Heart left ventricle (tissue), 16 donors: ENCODE measurements at places on chromosomes 3 and 15. TPM values are rescaled to one million over a fixed set of nuclear protein-coding genes. Genes with fewer than 3 reads are reported as not detected.

The PFKFB4 gene
- total RNA-seq = 1.2 TPM

The RPP25 gene
- total RNA-seq = 3.5 TPM

The GCNT3 gene
- not detected for total RNA-seq

The HAPLN3 gene
- 3.9 TPM for total RNA-seq

The ZIC1 gene
- total RNA-seq = not detected

The TIGIT gene
- not detected for total RNA-seq

The HTR3E gene
- total RNA-seq = not detected

The SEMA3B gene
- total RNA-seq = 12.9 TPM

The CXCR6 gene
- not detected for total RNA-seq

The SKOR1 gene
- not detected for total RNA-seq

The VILL gene
- 2.6 TPM for total RNA-seq

The INKA1 gene
- total RNA-seq = 2.8 TPM

DNA sequence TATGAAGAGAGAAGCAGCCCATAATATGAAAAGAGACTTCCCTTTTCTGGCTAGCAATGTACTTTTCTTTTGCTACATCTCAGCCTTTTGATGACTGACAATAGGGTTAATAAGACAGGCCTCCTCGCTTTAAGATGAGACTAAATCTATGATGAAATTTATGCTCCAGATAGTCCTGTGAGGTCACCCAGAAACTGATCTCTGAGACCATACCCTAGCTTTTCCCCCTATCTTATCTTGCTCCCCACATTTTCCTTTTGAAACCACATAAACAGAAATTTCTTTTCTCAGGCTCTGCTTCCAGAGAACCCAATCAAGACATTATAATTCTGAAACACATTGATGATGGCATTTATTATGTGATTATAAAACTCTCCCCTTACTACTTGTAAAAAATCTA is 168.8 kb upstream of the CADM2 start:
- no peak for DNase-seq

DNA sequence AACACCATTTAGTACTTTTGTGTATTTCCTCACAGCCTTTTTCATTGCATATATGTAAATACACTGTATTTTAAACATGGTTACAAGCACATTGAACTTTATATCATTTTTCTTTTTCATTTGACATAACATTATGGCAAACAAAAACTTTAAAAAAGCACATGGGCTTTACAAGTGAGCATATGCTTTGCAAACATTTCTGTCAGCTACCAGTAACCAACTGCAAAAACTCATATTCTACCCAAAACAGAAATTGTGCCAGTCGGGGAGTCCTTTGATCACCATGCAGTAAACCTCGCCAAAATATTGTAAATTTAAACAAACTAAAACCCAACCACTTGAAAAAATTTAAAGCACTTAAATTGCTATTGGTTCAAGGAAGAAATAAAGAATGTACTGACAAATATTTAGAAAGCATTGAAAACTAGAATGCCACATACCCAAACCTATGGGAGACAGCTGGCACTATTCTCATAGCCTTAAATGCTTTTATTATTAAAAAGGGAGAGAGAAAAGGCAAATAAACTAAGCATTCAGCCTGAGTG is 24.4 kb downstream of the ZNF710 start:
- DNase-seq = no peak

DNA sequence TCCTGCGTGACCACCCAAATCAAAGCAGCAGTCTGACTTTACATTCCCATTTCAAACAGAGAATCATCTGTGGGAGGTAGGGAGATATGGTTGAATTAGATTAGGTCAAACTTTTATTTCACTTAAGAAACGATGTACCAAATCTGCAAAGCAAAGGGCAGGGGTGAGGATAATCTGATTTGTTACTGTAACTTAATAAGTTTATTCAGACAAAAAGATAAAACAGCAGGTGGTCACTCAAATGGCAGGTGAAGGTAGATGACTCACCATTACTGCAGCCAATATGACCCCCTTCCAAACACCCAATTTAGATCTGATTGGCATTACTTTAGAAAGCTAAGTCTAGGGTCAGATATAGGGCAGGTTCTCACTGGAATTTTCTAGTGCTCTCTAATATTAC is 651.0 kb upstream of the NAALADL2 start:
- DNase-seq = no peak

GRCh38 chr15:82810061-82810889 is 847 bp downstream of the WHAMM start:
- peak; percentile 40 for DNase-seq

DNA sequence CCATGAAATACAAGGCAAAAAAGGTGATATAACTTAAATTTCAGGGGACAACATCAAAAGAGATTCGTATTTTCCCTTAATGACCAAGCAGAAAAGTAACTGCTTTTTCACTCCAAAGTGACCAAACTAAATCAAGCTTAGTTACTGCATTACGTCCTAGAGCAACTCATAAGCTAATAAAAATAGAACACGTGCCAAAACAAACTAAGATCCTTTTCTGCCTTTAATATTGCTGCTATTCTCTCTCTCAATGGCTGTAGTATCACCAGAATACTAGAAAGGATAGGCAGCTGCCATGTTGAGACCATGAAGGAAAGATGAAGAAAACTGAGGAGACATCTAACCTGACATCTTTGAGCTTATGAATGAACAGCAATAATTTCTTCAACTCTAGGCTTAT is 43.3 kb downstream of the UBXN7 start:
- DNase-seq = no peak

GRCh38 chr3:48468329-48468731 is 21.8 kb downstream of the ATRIP start:
- DNase-seq = no peak

DNA sequence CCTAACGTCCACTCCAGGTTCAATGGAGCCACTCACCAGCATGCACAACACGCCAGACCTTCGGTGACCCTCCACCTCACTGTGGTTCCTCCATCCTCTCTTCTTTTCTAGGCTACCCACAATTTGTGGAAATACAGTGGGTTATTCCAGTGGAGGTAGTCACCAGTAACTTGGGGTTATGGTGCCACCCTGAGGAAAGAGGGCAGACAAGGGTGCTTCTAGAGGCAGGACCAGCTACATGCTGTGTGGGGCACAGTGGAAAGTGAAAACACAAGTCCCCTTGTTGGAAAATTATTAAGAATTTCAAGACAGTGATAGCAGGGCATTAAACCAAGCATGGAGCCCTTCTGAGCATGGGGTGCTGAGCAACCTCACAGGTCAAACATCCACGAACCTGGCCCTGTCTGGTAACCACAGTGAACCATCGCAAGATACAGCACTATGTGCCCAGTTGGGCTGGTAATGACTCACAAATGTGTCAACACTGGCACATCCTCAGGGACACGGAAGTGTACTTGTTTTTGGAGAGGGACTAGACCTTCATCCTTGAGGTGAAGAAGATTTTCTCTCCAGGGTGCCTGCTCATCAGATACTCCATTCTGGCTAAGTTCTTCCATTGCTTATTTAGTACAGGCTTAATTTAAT is 166.7 kb downstream of the STT3B start:
- DNase-seq = no peak

DNA sequence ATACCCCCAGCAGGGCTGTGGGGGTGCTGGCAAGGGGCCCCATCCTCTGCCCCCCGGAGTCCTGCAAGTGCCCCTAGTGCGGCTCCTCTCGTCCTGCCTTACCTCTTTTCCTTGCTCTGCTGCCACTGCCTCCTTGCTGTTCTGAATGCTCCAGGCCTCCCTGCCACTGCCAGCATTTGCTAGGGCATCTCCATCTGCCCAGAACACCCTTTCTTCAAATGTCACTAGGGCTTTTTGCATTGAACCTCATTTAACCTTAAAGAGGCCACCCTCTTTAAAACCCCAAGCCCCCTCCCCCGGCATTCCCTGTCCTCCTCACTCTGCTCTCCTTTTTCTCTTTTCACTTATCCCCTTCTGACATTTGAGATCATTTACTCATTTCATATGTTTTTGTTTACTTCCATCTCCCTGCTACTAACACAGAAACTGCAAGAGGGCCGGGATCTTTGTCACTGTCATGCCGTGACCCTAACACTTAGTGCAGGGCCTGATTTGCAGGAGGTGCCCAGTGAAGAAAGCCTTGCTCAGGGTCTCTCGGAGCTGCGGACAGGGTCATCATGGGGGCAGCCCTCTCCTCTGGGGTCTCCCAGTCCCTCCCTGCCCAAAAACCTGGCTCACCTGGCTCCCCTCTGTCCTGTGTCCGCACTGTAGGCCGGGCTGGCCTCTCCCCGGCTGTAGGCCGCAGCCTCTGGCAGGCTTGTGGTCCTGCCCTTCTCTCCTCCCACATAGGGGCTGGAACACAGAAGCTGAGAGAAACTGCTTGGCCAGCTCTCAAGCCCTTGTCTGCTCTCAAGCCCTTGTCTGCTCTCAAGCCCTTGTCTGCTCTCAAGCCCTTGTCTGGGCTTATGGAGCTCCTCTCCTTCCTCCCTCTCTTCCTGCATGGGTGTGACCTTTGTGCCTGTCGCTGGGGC is at the start of gene ACOX2:
ACOX2 (minus strand) TSS at position 690 of the 911 bp plus-strand sequence. CDS start 2,084 bp downstream, outside the sequence.
- peak; percentile 84 for DNase-seq

DNA sequence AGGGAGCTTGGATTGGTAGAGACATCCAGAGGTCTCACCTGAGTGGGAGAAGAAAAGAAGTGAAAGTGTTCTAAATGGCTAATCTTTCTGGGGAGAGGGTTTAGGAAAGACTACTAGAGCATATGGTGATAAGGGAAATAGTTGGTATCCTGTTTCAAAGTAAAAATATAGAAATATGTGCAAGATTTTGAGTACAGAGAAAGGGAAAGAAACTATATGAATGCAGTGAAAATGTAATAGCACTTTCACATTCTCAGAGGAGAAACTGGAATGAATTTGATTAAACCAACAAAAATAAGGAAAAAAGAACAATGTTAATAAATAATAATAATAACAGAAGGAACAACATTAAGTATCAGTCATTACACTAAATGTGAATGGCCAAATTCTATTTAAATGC is 119.4 kb downstream of the DNAJB8 start:
- DNase-seq = no peak

GRCh38 chr3:81760215-81760614 is 1.2 kb downstream of the GBE1 start:
- DNase-seq = no peak

DNA sequence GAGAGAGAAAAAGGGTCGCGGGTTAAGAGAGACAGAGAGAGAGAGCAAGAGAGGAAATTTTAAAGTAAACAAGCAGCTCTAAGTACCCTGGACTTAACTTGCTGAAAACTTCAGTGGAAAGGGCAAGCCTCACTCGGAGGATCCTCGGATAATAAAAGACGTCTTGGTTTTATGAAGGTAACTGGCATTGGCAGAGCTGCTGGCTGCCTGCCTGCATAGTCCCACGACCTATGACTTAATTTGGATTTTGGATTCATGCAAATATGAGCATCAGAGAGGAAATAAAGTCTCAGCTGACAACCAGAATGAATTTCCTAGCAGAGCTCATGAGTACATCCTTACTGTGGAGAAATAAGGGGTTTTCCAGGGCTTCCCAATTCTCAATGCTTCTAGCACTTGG is 95.1 kb upstream of the PDZRN3 start:
- DNase-seq = no peak

DNA sequence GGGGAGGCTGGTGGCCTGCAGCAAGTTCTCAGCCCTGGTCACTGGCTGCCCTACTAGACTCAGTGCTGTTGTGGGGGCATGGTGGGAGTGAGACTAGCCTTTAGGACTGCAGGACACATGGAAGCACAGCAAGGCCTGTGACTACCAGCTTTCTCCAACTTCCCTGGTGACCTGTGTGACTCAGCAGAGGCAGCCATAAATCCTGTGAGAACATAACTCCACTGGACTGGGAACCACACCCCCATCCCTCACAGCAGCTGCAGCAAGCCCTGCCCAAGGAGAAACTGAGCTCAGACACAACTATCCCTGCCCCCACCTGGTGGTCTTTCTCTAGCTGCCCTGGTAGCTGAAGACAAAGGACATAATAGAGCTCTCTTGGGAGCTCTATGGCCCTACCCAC is 111.3 kb downstream of the DCLK3 start:
- no peak for DNase-seq

GRCh38 chr3:24245056-24245455 is 249.6 kb downstream of the THRB start:
- no peak for DNase-seq

GRCh38 chr15:76123031-76123430 is 63.2 kb downstream of the TMEM266 start:
- DNase-seq = no peak

- DNase-seq = no peak
Observed at GRCh38 chr15:58037723-58038301, 27.7 kb downstream of the ALDH1A2 start.

DNA sequence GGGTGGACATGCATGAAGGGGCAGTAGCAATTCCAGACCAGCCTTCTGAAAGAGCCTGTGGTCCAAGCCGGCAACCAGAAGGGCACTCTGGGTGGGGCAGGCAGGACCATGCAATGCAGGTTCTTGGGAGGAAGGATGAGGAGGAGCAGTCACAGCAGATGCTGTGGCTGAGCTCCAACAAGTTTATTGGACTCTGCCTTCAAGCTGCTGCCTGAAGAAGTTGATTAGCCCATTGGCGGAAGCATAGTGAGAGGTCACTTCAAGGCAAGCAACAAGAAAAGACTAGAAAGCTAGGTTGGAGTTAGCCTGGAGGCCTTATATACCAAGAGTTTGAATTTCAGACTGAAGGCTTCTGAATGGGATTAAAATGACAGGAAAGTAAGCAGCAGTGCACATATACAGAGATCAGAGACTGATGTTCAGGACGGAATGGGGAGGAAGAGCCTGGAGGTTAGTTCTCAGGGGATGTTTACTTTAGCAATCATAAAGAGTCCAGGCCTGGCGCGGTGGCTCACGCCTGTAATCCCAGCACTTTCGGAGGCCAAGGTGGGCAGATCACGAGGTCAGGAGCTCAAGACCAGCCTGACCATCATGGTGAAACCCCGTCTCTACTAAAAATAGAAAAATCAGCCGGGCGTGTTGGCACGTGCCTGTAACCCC is 39.9 kb downstream of the SFMBT1 start:
- no peak for DNase-seq

- no peak for DNase-seq
Observed at GRCh38 chr15:36775209-36775608, 195.8 kb downstream of the CDIN1 start.

GRCh38 chr3:152266221-152266995 is 2.3 kb upstream of the MBNL1 start:
- DNase-seq = peak; percentile 77

DNA sequence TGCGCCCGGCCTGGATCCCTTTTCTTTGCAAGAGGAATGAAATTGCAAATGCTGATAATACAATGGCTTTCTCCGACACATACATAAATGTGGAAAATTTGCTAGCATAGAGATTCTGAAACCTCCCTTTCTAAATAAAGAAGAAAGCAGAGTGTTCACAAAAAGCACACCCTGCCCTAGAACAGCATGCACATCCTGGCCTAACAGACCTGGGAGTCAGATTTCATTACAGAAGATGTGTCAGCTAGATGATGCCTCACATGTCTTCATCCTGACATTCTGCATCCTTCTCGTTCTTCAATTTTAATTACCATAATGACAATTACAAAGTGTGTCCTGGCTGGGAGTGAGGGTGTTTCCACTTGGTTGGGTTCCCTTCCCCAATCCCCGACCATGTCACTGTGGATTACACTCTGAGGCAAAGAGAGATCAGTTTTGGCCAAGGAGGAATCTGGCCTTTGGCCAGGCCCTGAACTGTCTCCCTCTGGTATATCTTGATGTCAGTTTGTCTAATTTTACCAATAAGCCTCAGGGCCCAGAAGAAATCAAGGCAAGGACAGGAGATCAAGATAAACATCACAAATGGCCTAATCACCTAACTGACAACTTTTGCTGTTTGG is 104.9 kb upstream of the SPATA12 start:
- DNase-seq = no peak

GRCh38 chr3:168096210-168096652 is 507 bp upstream of the GOLIM4 start:
- peak; percentile 73 for DNase-seq
